Caki2 (cell line): ENCODE measurements at places on chromosomes 1 and 21.

GRCh38 chr1:113073479-113073950 is 517 bp downstream of the LRIG2 start:
- no peak for DNase-seq

DNA sequence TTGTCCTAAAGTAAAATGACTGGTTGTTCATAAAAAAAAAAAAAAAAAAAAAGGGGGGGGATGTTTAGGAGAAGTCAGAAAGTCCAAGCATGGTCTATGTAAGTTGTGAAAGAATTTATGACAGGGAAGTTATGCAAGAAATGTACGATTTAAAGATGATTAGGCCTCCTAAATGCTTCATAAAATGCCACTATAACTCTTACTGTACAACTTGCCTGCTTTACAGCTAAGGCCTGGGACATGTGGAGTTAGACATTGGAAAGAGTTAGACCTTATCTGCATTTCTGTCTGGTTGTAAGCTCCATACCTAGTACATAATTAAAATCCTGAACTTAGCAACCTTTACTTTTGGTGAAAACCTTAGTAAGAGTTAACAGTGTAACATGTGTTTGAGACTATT is 150.0 kb downstream of the TPR start:
- DNase-seq = no peak

DNA sequence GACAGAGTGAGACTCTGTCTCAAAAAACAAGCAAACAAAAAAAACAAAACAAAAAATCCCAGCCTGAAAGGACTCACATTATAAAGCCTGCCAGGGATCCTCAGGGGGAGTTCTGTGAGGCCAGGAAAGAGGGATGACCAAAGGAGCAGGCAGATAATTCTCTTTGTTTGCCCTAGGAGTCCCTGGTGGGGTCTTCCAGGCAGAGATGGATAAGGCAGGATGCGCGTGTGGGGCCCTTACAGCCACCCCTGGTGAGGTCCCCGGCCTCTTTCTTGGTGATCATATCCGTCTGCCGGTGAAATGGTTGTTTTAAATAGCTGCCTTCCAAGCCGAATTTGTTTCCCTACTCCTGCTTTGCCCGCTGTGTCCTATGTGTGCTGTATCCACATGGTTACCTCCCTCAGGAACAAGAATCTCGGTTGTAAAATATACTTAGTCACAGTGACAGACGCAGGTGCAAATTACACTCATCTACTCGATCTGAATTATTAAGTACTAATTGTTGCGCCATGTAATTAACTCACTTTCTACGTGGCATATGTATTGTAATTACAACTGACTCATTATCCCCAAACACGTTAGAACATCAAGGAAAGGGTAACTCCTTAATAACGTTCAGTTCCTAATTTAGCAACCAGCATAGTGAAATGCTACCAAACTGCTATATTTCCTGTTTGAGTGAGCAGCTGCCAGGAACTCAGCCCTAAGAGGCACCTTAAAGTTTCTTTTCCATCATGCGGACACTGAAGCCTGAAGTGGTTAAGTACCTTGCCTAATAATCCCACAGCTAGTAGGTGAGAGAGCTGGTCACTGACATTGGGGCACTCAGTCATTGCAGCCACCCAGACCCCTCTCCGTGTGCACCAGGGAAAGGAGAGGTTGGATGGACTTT is 106.4 kb downstream of the ZSCAN20 start:
- no peak for DNase-seq

GRCh38 chr1:107653765-107654164 is 311.2 kb downstream of the VAV3 start:
- no peak for DNase-seq

GRCh38 chr1:173122344-173122935 is 71.7 kb upstream of the TNFSF18 start:
- no peak for DNase-seq

GRCh38 chr1:23903754-23904153 is 9.4 kb downstream of the CNR2 start:
- DNase-seq = no peak

- DNase-seq = no peak
These were observed 3.5 kb downstream of the CD48 start for GRCh38 chr1:160708118-160708517.

- DNase-seq = no peak
These were observed 35.5 kb upstream of the DENND1B start for GRCh38 chr1:197810812-197811211.

- no peak for DNase-seq
These were observed 100.6 kb downstream of the RHOU start for GRCh38 chr1:228835911-228836310.

DNA sequence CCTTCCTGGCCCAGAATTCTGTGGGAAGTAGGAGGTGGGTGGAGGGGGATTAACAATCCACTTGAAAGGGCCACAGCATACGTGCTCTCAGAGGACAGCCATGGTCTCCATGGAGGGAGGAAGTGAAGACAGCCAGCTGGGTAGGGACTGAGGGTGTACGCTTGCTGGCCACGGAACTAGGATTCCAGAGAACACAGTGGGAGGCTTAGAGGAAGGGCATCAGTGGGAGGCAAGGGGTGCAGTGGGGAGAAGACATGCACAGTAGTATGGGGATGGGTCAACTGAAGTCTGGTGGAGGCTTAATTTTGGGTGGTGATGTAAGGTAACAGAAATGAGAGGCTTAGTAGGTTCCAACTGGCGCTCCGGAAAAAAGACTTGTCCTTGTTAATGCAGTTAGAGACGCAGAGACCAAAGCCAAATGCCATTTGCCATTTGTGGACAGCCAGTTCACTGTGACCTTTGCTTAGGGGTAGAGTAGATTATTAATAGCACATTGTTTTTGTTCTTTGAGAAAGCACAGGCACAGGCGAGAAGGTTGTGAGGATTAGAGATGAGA is 103.0 kb downstream of the ZSCAN20 start:
- no peak for DNase-seq

- no peak for DNase-seq
These were observed 106.4 kb downstream of the TBX15 start for GRCh38 chr1:118881751-118882150.

DNA sequence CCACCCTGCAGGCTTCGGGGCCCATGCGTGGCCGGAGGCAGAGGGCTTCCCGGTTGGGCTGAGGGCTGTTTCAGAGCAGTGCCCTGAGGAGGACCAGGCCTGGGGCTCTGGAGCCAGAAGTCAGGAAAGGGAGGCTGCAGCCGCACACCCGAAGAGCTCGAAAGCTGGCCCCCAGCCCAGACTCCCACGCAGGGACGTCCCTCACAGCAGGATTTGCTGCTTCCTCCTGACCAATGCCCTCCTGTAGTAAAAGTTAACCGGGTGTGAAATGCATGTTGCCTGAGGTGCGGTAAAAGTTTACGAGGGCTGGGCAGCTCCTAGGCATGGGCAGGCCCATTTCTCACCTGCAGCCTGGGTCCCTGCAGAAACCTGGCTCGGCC is 101.5 kb upstream of the ARHGEF16 start:
- DNase-seq = peak; percentile 16

GRCh38 chr1:21897844-21898243 is 39.3 kb downstream of the HSPG2 start:
- no peak for DNase-seq

- no peak for DNase-seq
These were observed 447.6 kb upstream of the PRMT6 start for GRCh38 chr1:106608841-106609240.

GRCh38 chr1:44405031-44405797 is at the start of gene RNF220:
Gene RNF220, plus strand, starts transcription at chr1:44405255.
- DNase-seq = peak; percentile 92

DNA sequence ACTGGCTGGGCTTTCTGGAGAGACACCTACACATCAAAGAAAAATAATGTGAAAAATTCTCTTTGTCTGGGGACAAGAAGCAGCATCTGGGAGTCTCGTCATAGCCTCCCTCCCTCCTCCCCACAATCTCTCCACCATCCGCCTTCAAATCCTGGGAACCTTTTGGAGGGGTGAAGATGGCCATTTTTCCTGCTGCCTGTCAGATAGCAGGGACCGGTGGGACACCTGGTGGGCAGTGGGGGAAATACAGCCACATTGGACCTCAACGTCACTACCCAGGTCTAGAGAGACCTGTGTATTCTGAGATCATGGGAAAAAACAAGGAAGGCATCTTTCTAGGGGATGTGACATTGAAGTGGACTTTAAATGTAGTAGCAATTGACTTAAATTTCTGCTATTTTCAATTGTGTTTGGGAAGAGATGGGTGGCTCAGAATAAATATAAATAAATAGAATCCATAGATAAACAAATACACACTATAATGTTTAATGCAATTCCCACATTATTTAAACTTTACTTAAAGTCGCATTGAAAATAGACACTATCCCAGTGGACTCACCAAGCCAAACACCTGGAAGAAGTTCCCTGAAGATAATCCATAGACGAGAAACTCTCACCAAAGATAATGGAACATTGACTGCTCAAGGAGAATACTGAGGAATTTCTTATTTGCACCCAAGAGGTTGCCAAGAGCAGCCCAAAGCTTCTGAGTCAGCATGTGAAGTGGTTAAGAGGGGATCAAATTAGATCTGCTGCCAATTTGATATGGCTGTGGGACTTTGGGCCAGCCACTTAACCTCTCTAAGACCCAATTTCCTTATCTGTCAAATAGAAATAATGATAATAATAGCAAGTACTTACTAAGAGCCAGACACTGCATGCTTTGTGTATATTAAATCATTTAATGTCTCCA is 147.6 kb upstream of the CAMK1G start:
- peak; percentile 64 for DNase-seq

DNA sequence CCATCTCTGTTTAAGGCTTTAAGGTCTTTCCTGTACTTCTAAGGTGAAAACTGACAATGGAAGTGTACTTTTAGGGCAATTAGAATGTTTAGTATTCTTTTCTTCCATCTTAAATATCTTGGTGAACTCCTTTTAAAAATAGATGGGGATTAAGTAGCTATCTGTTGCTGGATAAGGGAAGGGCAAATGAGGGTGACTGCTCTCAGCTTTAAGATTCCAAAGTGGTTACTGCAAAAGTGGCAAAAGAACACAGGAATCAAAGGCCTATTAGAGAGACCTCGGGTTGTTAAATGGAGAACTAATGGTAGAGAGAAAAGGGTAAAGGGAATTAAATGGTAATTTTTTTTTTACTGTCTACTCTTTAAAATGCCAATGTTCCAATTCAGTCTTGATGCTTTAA is 774.1 kb upstream of the B3GALT2 start:
- DNase-seq = no peak

GRCh38 chr1:51189421-51190073 is 46.5 kb upstream of the RNF11 start:
- peak; percentile 39 for DNase-seq

GRCh38 chr1:12201352-12202189 is 28.3 kb upstream of the VPS13D start:
- DNase-seq = no peak

- peak; percentile 88 for DNase-seq
These were observed 119.0 kb downstream of the ROR1 start for GRCh38 chr1:63892632-63893395.

DNA sequence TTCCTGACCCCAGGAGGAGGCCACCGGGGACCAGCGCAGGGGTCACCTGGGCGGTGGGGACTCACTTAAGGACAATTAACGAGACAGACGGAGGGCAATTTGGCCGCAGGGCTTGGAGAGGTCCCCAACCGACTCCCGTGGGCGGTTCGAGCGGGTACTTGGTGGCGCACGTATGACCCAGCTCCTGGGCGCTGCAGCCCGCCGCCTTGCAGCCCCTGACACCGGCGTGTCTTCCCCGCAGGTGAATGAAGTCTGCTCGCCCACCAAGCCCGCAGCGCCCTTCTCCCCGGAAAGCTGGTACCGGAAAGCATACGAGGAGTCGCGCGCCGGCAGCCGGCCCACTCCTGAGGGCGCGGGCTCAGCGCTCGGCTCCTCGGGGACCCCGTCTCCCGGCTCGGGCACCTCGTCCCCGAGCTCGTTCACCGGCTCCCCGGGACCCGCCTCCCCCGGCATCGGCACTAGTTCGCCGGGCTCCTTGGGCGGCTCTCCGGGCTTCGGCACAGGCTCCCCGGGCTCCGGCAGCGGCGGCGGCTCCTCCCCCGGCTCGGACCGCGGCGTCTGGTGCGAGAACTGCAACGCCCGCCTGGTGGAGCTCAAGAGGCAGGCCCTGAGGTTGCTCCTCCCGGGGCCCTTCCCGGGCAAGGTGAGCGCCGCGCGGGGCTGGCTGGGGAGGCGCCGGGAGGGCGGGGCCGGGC is 1.4 kb downstream of the KIF26B start:
- peak; percentile 82 for DNase-seq

DNA sequence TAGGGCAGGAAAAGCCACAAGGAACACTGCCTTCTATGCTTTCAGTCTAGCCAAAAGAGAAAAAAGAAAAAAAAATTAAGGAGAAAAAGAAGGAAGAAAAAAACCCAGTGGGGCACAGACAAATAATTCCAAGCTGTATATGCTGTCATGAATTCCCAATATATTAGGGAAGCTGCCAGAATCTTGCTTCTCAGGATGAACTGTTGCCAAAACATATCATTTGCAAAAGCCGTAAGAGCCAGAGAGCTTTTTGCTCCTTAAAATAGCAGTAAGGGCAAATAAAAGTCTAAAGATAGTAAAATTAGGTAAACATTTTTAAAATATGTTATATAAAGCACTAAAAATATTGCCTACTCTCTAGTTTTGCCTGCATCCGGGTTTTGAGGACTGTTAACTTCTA is 52.1 kb downstream of the PGM1 start:
- DNase-seq = no peak

DNA sequence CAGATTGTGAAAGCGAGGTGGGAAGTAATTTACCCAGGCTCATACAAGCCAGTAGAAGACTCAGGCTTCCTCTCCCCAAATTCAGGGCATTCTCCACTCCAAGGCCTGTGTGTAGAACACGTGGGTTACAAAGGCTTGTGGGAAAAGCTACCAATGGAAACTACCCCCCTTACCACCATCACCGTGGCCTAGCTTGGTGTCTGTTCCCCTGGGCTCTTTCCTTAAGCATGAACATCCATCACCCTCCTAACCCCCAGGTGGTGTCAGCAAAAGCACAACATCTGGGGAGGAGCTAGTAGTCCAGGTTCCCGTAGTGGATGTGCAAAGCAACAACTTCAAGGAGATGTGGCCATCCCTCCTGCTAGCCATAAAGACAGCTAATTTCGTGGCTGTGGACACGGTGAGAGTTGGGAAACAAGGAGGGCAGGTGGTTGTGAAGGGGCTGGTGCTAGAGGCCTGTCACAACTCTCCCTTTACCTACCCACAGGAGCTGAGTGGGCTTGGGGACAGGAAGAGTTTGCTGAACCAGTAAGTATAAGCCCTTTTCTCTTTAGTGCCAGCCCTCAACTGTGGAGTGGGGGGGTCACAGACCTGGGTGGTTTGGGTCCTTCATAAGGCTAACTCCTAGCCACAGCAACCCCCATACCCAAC is 701 bp upstream of the MUTYH start:
- peak; percentile 17 for DNase-seq

GRCh38 chr1:62493656-62494055 is 56.8 kb downstream of the USP1 start:
- no peak for DNase-seq

DNA sequence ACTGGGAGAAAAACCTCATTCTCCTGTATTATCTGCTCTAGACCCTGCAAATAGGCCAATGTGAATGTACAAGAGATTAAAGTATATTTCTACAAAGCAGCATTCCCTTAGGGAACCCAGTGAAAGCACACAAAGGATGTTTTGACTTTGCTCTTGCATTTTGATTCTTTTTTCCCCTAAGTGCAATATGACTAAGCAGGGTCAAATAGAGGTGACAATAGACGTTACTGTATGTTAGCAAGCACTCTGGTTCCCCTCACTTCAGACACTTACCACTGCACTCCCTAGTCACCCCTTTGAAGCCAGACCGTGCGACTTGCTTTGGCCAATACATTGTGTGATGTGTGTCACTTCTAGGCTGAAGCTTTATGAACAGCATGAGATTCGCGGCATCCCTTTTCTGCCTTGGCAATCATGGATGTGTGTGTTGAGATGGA is 209.7 kb downstream of the RHOU start:
- peak; percentile 13 for DNase-seq

GRCh38 chr1:36450919-36451305 is 661 bp upstream of the OSCP1 start:
- no peak for DNase-seq

- peak; percentile 71 for DNase-seq
These were observed 31.7 kb downstream of the IFNGR2 start for GRCh38 chr21:33434770-33435360.
